ENCODE measurements at places on chromosomes 3 and 15.
A peak's percentile ranks its signal among the peaks of the same experiment; 100 is the strongest.

GRCh38 chr3:171281256-171281992 lies 178.8 kb downstream of the TNIK start:
- DNase-seq, result no peak

- DNase-seq, result peak; percentile 35
These were observed 183.2 kb downstream of the MAGI1 start for GRCh38 chr3:65855370-65856100.

GRCh38 chr3:156513619-156514018 lies 41.3 kb downstream of the SSR3 start:
- no peak for DNase-seq

- no peak for DNase-seq
These were observed 35.5 kb downstream of the DUT start for GRCh38 chr15:48366584-48367312.

DNA sequence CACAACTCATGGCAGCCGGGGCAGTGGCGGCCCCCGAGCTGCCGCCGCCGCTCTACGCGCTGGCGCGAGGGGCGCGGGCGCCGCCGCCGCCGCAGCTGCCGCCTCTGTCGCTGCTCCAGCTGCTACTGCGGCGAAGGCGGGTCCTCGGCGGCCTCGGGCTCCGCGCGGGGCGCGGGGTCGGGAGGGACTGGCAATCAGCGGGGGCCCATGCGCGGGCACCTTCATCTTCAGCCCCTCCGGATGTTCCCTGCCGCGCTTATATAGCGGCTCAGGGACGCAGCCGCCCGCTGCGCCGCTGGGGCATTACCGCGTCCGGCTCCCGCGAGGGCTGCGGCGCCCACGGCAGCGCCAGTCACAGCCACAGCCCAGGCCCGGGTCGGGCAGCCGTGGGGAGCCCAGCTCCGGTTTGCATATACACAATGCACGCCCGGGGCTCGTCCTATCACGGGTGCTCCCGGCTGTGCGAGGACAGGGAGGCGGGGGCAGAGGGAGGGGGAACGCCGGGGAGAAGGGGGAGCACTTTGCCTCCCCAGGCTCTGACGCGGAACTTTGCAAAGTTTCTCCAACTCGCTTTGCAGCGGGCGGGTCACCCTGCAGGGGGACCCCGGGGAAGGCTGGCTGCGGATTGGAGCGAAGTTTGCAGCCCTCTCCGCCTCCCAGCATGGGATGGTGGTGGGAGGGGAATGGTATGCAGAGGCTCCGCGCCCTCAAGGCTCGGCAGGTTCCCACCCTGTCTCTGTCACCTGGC lies at the start of gene VGLL3:
VGLL3 (minus strand) TSS at position 416 of the 748 bp plus-strand sequence; CDS start at position 10, 406 bp downstream.
- no peak for DNase-seq

- no peak for DNase-seq
These were observed 3.8 kb downstream of the MKRN2 start for GRCh38 chr3:12560505-12561190.

GRCh38 chr3:106789276-106789675 lies 588.0 kb upstream of the CCDC54 start:
- no peak for DNase-seq

All from AG09309 (cell line).